ENCODE measurements at places on chromosomes 1 and 21.
A peak's percentile ranks its signal among the peaks of the same experiment; 100 is the strongest.

- no peak for DNase-seq
Observed at GRCh38 chr1:165169028-165169427, 187.5 kb downstream of the LMX1A start.

- no peak for DNase-seq
Observed at GRCh38 chr1:152367436-152367835, 7.6 kb upstream of the FLG2 start.

- DNase-seq: no peak
Observed at GRCh38 chr1:30023339-30024022, 699.9 kb downstream of the MATN1 start.

DNA sequence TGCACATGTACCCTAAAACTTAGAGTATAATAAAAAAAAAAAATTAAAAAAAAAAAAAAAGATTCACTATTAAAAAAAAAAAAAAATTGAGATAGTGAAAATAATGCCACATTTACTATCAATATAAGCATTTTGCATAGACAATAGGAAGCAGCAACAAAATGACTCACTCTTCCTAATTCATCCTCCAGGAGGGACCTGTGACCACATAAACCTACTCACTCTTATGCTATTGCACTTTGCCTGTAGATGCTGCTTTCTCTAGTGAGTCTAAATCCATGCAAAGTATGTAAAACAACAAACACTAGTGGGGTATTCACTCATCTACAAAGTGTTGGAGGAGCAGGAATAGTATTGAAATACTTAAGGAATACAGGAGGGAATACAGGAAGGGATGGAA, 2.9 kb downstream of the OR10J5 start:
- no peak for DNase-seq

DNA sequence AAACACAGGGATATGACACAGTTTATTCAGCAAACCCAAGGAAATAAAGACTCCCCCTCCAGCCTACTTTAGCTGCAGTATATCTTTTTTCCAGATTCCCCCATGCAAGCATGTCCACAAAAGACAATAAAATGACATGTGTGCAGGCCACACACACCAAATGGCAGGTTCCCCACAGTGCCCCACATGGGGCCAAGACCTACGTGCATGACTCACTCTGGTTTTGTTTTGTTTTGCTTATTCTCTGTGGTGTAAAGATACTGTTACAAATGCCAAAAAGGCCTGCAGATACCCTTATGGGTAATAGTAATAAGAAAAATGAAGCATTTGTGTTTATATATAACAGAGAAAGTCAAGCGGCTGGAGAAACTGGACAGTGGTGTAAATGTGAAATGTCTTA, 71.6 kb downstream of the RD3 start:
- DNase-seq: no peak

- no peak for DNase-seq
Observed at GRCh38 chr1:1926346-1926811, 7.3 kb upstream of the TMEM52 start.

- DNase-seq: peak; percentile 89
Observed at GRCh38 chr1:25796811-25797458, 3.1 kb upstream of the SELENON start.

DNA sequence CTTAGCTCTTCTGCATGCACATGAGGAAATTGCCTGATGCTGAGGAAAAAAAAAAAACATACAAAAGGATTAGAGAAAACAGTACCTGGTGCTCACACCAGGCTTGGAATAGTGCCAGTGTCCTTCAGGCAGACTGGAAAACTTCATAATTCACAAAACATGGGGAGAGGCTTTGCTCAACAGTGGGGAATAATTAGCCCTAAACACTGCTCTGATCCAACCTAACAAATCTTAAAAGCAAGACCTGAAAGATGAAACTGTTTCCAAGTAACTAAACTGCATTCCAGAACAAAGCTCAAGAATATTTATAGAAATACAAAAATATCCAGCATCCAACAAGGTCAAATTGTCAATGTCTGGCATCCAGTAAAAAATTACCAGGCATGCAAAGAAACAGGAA, 124.8 kb downstream of the AK5 start:
- DNase-seq: no peak

DNA sequence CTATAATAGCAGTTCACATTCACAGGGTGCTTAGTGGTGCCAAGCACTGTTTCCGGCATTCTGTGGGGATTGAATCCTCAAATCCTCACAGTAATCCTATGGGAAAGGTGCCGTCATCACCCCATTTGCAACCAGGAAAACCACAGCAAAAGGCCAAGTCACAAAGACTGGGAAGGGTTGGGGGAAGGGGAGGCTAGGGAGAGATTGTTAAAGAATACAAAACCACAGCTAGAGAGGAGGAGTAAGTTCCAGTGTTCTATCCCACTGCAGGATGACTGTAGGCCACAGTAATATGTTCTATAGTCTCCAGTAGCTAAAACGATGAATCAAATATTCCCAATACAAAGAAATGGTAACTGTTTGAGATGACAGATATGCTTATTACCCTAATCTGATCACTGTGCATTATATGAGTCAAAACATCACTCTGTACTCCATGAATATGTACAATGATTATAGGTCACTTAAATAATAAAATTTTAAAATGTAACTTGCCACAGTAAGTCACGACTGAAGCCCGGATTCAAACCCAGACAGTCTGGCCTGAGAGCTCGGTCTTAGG, 256.8 kb downstream of the TOMM20 start:
- peak; percentile 47 for DNase-seq

DNA sequence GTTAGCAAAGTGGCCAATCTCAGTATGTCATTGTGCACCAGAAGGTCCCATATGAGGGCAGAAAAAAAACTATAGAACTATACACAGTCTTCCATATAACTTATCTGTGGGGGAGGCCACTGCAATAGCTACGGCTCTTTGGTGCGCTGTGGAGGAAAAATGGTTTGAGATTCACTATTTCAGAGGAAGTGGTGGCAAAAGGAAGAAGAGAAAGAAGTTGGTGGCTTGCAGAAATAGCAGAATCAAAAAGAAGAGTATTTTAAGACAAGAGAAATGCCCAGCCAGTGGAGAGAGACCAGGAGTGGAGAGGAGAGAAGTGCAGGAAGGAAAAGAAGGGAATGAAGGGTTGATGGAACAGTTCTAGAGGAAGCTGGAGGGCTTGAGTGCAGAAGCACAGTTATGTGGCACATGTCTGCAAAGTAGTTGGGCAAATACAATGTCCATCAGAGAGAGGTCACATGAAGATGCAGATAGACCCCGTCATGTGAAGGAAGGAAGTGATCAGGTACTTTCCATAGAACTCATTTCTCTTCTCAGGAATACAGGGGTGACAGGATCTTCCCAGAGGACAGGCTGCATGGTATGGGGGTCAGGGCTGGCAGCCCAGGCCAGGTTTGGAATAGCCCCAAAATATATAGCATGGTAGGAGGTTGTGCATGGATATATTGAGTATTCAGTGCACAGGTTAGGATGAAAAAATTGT, 64.6 kb downstream of the RUNX1 start:
- DNase-seq: no peak

DNA sequence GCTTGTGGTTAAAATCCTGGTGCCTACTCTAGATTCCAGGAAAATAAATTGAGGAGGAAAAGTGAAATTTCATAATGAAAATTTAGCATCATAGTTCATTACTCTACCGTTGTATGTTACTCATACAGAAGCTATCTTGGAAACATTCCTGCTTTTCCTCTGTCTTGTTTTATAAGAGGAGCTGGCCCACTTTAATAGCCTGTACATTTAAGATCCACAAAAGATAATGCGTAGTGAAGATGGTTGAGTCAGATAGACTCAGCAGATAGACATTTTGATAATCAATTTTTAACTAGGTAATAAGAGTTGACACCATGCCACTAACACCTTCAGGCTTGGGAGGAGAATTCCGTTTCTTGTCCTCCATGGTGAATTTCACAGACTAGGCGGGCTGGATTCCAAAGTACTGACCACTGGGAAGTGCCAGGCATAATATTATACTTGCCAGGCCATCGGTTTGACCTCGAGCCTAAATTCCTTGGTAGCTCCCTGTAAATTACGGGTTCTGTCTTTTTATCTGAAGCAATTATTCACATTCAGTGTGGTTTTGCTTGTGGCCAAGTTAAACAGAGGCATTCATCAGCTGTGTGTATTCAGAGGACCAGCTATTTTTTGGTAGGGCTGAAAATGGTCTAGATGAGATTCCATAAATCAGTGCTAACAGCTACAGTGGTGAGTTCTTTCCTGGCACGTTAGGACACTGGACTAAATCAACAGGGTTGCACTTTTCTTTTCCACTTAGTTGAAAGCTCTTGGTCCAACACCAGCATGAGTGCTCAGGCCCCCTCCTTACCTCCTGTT, 111.9 kb upstream of the KAZN start:
- peak; percentile 73 for DNase-seq

- peak; percentile 20 for DNase-seq
Observed at GRCh38 chr1:230215031-230215430, 148.0 kb downstream of the GALNT2 start.

GRCh38 chr1:100328133-100328532, 24.2 kb upstream of the CDC14A start:
- DNase-seq: no peak

GRCh38 chr1:223358826-223359225, 5.2 kb downstream of the SUSD4 start:
- DNase-seq: no peak

- DNase-seq: no peak
Observed at GRCh38 chr1:215405211-215405610, 161.9 kb upstream of the KCTD3 start.

DNA sequence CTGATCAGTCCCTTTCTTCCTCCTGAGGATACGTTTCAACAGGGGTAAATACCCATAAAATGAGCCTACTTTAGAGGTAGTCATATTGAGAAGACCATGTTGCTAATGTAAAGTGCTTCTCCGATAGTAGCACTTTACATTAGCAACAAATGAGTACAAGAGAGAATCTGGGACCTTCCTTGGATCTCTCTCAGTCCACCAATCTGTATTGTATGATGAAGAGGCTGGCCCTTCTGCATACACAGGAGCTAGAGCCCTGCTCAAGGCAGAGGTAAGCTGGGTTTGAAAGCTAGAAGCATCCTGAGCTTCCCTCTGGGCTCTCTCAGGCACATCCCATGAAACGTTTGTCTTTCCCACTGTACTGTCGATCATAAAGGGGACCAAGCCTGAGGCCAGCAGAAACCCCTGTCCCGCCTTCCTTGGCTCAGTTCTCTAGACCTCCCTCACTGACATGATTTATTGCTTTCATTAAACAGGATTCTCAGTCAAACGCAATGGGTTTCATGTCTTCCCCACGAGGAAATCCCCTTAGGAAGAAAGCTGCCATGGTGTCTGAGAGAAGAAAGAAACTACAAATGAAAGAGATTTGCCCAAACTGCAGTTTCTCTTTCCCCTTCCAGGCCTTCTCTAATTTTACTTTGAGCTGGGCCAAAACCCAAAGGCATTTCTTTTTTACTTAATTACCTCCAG, 62.8 kb upstream of the BCAR3 start:
- no peak for DNase-seq

GRCh38 chr1:68313735-68314134, 81.4 kb upstream of the WLS start:
- DNase-seq: no peak

- no peak for DNase-seq
Observed at GRCh38 chr1:228830954-228831481, 95.7 kb downstream of the RHOU start.

GRCh38 chr1:180252638-180253536, 22.8 kb downstream of the LHX4 start:
- DNase-seq: peak; percentile 84

DNA sequence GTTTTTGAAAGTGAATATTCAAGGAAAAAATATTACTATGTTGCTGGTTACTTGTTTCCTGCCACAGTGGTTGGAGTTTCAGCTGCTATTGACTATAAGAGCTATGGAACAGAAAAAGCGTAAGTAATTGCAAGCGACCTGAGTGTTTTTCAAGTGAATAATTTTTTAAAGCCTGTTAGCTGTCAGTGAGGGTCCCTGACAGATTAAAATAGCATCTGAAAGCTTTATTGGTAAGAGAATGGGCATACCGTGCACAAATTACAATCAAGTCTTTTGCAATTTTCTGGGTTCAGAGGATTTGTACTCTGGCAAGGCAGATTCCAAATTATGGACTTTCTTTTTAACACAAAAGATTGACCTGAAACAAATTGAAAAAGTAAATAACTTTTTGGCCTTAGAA, 169.7 kb downstream of the ADGRL2 start:
- no peak for DNase-seq
